ENCODE measurements at places on chromosomes 16 and 17. TPM values are rescaled to one million over a fixed set of nuclear protein-coding genes. Genes with fewer than 3 reads are reported as not detected.

DNA sequence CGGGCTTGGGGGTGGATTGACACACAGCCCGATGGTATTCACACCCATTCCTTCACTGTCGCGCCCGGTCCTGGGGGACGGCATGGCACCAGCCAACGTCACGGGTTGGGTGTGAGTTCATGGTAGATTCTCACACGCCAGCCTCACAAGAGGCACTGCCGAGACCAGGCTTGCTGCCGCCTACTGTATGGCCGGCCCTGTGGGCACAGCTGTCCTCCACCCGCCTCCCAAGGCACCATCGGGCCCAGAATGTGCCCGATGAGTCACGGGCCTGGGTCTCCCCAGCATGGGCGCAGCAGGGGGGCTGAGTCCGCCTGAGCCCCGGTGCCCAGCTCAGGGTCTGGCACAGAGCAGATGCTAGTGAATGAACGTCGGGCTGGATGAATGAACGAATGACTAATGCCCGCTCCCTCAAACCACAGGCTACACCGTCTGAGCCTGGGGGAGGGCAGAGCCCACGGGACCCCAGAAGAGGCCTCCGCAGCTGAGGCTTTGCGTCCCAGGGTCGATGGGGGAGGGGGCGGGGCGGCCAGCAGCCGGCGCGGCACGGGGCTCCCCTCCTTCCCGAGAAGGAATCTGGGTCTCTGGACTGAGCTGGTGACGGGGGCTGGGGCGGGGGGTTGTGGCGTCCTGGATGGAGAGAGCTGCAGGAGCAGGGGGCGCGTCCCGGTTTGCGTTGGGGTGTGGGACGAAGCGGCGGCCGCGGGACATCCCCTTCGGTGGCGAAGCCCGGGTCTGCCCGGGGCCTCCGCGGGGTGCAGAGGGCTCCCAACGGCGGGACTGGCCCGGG, 829 bp downstream of the PITPNM3 start:
- no peak for DNase-seq

DNA sequence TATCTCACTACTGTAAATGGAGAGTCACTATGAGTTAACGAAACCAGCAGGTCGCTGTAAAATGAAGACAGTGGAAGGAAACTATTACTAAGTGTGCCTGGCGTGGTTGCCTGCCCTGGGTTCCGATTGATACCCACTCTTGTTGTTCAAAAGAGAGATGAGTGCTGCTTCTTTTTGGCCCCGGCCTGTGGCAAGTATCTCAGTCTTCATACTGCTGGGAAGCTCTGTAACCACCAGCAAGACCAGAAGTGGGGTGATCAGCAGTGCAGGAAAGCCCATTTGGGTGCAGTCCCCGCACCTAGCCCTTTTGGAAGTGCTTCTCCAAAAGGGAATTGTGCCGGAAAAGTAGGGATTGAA, 104.5 kb downstream of the SNX29 start:
- DNase-seq = no peak

DNA sequence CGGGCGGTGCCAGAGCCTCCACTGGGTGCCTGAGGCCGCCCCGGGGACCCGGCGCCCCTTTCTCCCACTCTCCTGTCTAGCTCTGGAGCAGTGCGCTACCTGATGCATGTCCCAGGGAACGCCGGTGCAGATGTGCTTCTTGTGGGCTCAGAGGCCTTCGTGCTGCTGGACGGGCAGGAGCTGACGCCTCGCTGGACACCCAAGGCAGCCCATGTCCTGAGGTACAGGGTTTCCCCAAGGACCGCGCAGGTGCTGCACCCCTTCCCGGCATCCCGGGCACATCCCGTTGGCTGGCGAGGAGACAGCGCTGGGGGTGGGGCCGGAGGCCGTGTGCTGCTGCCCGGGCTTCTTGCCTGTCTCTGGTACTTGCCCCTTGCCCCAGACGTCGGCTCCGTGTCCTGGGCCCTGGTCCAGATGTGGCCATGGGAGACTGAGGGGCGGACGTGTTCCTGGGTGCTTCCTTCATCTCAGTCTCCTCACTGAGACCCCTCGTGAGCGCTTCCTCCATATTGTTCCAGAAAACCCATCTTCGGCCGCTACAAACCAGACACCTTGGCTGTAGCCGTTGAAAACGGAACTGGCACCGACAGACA, 12.5 kb downstream of the RGS11 start:
- DNase-seq = no peak

GRCh38 chr17:37019117-37019740, 70.5 kb downstream of the AATF start:
- DNase-seq = no peak

DNA sequence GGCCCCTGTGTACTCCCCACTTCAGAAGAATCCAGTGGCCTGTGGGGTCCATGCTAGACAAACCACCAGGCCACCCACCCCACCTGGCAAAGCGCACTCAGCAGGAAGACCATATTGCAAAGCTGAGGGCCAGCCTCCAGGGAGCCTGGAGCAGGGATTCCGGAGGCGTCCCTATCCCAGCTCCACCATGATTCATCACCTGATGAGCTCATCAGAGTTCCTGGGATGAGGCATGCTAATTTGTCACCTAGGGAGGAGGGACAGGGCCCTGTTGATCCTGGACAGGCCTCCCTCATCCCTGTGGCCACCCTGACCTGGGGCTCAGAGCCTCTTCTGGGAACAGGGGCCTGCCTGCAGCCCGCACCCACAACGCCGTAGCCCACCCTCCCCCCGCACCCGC, 131.6 kb upstream of the PLCG2 start:
- peak; percentile 77 for DNase-seq

DNA sequence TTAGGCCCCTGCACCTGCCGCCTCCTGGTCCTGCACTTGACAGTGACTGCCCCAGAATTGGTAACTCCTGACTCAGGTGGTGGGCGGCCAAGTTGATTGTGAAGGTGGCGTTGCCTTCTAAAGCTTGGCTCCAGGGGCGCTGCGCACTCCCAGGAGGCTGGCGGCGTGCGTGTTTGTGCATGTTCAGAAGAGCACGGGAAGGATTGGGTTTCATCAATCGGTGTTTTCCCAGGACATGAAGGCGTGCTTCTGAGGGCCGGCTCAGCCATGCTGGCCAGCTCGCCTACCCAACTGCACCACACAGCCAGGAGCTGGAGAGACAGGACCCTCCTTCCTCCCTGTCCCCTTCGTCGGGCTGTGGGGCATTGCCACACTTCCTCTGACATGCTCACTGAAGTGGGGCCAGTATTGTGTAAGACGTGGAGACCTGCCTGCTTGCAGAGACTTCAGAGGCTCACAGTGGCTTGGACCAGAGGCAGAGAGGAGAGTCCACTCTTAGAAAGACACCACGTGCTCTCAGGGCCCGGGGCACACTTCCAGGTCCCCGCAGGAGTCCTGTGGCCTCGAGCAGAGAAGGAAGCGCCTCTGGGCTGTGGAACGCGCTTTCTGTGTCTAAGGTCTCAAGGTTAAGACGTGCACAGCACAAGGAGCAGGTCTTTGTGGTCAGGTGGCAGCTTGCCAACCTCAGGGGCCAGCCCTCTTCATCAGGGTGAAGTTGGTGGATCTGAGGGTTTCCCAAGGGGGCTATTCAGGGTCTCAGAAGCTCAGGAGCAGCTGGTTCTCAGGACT, 2.8 kb downstream of the RAB40C start:
- DNase-seq = no peak

DNA sequence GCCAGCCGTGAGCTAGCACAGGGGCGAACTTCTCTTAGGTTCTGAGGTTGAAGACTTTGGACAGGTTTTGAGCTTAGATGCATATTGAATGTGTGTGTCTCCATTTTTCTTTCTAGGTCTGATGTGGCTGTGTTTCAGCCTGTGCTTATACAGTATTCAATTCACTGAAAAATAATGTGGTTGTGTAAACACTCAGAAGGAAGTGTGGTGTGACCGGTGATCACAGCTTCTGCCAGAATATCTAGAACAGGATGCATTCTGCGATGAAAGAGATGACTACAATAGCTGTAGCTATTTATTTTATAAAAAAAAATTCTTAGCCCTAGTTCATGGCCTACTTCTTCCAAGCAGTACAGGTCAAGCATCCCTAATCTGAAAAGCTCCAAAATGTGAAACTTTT, 64.4 kb downstream of the MAP2K6 start:
- DNase-seq = no peak

- peak; percentile 61 for DNase-seq
Observed at GRCh38 chr17:29158488-29159275, 21.5 kb downstream of the MYO18A start.

- DNase-seq = peak; percentile 20
Observed at GRCh38 chr17:81256616-81257015, 17.5 kb downstream of the NDUFAF8 start.

DNA sequence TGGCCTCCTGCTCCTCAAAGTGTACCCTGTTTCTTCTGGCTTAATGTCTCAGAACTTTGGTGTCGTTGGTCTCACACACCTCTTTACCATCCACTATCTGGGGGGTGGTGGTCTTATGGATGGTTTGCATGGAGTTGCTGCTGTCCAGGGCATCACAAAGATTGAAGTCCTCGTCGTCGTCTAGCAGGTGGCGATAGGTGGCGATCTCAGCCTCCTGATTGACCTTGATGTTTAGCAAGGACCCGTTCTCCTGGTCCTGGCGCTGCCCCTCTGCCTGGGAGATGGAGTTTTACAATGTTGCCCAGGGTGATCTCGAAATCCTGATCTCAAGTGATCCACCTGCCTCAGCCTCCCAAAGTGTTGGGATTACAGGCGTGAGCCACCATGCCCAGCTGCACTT, 31.1 kb upstream of the HELZ start:
- DNase-seq = no peak

DNA sequence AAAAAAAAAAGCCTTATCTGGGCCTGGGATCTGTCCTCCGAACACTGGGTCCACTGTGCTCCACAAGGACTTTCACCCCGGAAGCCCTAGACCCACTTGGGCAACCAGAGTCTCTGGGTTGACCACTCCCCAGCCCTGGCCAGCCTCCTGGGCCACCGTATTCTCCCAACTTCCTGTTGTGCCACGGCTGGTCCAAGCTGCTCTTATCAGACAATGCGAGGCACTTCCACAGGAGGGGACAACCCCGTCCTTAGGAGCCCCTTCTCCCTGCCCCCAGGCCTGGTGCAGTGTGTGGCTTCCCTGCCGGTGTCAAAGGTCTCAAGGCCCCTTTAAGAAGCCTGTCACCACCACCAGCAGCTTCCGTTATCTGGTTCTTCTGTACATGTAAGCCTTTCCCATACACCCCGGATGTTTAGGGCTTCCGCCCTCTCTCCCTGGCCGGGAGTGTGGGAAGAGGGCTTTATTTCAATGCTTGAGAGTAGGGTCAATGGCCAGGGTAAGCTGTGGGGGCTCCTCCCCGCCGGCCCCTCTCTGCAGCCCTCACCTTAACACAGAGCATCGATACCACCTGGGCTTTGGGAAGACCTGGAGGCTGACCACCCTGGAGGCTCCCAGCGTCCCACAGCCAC, 313.0 kb downstream of the SEC14L1 start:
- DNase-seq = no peak

Gene FAM171A2
- 1.6 TPM for total RNA-seq

Gene TMIGD1
- total RNA-seq = not detected

Gene HS3ST6
- total RNA-seq = not detected

Gene EFCAB5
- total RNA-seq = 0.60 TPM

Gene STX1B
- 7.1 TPM for total RNA-seq

Gene ZNF267
- total RNA-seq = 5.7 TPM

Gene SLC35G6
- total RNA-seq = not detected

Gene LHX1
- not detected for total RNA-seq

Gene NUPR1
- 45.6 TPM for total RNA-seq

Gene COPZ2
- 269 TPM for total RNA-seq

Gene STH
- not detected for total RNA-seq
